CD4-positive, alpha-beta T cell treated with Interleukin-4 for 1 hour (primary cell): ENCODE measurements at places on chromosomes 7 and 10.
A peak's percentile ranks its signal among the peaks of the same experiment; 100 is the strongest.

GRCh38 chr10:20407357-20407756 lies 489.8 kb downstream of the NEBL start:
- no peak for DNase-seq

DNA sequence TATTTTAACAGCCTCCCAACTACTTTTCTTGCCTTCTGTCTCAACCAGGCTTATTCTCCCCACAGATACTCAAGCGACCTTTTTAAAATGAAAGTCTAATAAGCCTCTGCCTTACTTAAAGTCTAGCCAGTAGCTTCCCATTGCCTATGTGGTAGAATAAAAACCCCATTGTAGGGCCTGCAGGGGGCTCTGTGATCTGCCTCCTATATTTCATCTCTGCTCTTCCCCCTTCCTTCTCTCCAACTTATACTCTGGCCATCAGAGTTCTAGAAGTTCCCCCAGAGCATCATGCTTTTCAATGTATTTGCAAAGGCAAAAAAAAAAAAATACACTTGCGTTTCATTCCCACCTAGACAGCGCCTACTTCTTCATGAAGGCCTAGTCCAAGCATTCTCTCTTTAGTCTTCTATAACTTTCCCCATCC lies 167.7 kb upstream of the ADO start:
- no peak for DNase-seq

GRCh38 chr7:144670218-144670617 lies 165.6 kb downstream of the TPK1 start:
- DNase-seq, result no peak

GRCh38 chr7:139452958-139453672 lies 30.4 kb downstream of the KLRG2 start:
- DNase-seq, result no peak

GRCh38 chr7:15490291-15490690 lies 71.5 kb downstream of the AGMO start:
- no peak for DNase-seq

- DNase-seq, result no peak
Observed at GRCh38 chr7:90690159-90690858, 94.2 kb downstream of the CDK14 start.

DNA sequence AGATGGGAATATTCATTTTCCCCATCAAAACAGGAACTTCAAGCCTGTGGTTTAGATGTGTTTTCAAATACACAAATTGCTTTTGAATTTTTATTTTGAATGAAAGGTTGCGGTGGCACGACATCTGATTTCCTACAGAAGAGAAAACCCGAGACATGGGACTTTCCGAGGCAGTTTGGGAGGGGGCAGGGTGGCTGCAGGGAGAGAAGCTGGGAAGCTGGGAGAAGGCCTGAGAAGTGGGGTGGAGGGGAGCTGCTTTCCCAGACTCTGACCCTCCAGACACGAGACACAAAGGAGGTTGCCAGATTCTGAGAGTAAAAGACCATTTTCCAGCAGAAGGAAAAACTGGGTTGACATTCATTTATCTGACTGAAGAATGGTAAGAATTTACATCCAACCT lies 19.6 kb downstream of the TMEM176A start:
- no peak for DNase-seq

DNA sequence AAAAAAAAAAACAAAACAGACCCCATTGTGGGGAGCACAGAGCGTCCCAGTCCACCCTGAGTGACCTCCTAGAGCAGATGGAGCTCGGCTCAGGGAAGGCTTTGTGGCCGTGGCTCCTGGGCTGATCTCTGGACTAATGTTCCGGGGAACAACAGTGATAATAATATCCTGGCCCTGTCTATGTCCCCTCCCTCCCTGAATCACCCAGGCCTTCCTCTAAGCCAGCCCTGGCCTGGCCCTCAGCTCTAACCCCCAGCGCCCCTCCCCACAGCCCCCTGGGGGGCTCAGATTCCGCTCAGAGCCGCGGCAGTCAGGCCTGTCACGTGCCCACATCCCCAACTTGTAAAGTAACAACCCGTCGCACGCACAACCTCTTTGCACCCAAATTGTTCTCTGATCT lies 48.3 kb downstream of the MICALL2 start:
- DNase-seq, result no peak

- DNase-seq, result no peak
Observed at GRCh38 chr10:21617267-21617666, 83.2 kb downstream of the MLLT10 start.

- no peak for DNase-seq
Observed at GRCh38 chr7:141436575-141437075, 114.6 kb upstream of the AGK start.

DNA sequence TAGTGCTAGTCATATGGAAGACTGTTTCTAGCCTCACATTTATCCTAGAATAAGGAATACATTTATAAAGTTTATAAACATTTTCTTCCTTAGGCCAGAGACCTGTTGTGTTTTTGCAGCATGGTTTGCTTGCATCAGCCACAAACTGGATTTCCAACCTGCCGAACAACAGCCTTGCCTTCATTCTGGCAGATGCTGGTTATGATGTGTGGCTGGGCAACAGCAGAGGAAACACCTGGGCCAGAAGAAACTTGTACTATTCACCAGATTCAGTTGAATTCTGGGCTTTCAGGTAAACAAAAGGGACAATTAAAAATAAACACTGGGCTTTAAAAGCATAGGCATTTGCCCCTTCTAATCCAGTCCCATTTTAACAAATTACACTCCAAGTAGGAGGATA lies 4.2 kb downstream of the LIPF start:
- no peak for DNase-seq

DNA sequence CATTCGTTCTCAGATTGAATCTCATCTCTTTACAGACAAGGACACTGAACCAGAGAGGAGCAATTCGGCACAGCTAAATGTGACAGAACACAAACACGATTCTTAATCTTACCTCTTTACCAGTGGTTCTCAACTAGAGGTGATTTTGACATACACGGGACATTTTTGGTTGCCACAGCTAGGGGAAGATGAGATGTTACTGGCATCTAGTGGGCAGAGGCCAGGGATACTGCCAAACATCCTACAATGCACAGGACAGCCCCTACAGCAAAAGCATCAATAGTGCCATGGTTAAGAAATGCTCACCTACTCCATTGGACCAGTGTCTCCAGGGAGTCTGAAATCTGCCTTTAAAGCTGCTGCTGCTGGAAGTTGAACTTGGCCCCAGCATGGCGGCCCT lies 27.3 kb downstream of the PDE1C start:
- DNase-seq, result no peak

- no peak for DNase-seq
Observed at GRCh38 chr7:103487419-103487818, 41.4 kb upstream of the SLC26A5 start.

- DNase-seq, result no peak
Observed at GRCh38 chr10:104252368-104252767, 2.3 kb upstream of the GSTO1 start.

DNA sequence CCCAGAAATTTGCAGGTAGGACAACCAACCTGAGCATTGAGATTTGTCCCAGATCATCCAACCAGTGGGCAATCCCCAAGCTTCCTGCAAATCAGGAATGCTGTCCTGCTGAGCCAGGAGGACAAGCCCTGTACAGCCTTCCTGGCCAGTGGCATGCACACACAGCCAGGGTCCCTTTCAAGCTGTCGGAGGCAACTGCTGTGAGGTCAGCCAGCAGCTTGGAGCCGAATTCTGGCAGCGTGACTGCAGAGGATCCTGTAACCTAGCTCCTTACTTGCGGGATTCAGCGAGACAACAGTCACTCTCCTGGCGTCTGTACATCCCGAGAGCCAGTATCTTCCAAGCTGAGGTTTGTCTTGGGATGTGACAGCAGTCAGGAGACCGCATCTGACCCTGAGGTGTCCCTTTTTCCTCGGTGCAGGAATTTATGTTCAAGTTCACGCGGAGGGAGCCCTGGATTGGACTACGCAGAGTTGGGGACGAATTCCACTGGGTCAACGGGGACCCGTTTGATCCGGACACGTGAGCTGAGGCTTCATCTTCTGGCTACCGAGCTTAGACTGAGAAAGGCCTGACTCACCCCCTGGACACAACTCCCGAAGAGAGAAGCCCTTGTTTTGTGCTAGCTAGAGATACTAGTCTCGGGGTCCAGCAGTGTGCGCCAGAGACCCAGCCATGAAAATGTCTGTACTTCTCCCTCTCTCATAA lies 18.3 kb downstream of the CLEC2L start:
- DNase-seq, result no peak

DNA sequence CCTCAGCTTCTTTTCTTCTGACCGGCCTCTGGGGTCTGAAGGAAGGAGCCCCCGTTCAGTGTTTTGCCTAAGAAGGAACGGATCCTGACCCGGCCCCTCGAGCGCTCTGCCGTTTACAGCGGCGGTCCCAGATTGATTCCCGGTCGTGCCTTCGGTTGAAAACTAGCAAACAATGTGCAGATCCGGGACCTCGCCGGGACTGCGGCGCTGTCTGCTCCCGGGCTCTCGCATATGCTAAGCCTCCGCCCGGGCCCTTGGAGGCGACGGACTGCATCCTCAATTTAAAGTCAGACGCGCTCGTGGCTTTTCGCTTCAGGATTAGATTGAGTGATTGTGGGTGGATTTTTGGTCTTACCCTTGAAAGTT lies 559 bp downstream of the DBF4 start:
- peak; percentile 37 for DNase-seq

DNA sequence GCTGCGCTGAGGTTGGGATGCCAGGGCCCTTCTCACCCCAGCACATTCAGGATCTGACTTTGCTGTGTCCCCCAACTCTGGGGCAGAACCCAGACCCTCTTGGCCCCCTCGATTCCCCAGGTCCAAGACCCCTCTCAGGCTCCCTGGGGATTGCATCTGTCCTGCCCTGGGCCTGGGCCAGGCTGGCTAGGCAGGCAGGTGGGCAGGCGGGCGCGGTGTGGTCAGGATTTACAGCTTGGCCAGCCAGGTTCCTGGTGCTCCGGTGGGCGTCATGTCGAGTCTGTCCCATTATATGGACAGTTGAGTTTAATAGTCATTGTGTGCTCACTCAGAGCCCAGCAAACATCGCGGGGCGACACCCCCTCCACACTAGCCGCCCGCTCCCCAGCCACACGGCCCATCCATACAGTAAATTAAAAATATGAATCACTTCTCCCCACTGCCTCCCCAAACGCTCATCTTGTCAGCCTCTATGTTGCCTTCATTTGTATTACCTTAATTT lies 23.5 kb downstream of the POLL start:
- DNase-seq, result no peak

GRCh38 chr10:132408367-132408781 lies 11.4 kb downstream of the PWWP2B start:
- DNase-seq, result no peak

DNA sequence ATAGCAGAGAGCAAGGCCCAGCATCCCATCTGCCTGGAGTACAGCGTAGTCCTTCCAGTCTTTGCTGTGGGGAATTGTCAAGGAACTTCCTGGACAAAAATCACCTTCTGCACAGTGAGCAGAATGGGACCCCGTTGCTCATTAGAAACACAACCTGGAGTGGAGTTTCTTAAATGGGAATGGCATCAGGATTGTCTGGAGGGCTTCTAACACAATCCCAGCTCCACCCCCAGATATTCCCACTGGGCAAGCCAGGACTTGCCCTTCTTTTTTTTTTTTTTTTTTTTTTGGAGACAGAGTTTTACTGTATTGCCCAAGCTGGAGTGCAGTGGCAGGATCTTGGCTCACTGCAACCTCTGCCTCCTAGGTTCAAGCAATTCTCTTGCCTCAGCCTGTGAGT lies 356.4 kb downstream of the GALNT17 start:
- DNase-seq, result no peak

GRCh38 chr10:88289342-88289741 lies 293.8 kb downstream of the RNLS start:
- no peak for DNase-seq

DNA sequence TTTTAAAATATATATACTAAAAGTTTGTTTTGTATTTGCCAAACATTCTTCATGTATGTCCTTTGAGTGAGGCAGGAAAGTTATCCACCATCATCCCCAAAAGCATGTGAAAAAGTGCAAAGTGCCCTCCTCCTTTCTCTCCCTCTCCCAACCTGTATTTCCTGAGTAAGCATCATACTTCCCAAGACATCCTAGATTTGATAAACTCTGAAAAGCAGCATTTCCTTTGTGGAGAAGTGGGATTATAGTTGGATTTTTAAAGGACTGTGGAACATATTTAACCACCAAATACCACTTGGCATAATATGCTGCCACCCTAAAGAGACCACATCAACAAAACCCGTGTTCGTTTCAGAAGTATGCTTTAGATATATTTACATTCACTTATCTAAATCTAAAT lies 36.9 kb downstream of the NET1 start:
- no peak for DNase-seq

- no peak for DNase-seq
Observed at GRCh38 chr7:133007961-133008360, 73.9 kb downstream of the CHCHD3 start.

- no peak for DNase-seq
Observed at GRCh38 chr10:115572740-115573455, 479.7 kb downstream of the ATRNL1 start.

DNA sequence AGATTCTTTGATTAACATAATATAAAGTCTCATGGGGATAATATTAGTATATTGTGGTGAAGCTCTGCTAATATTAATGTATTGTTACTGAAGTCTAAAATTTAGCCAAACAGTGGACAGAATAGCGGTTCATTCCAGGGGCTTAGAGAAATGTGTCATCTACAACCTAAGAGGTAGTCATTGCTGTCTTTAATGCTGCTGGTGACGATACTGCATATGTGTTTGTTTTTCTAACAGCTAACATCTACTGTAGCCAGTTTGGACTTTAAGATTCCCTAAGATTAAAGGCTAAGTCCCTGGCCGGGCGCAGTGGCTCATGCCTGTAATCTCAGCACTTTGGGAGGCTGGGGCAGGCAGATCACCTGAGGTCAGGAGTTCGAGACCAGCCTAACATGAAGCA lies 102.0 kb upstream of the SAMD8 start:
- no peak for DNase-seq

- DNase-seq, result no peak
Observed at GRCh38 chr7:134042307-134042706, 84.8 kb upstream of the LRGUK start.

DNA sequence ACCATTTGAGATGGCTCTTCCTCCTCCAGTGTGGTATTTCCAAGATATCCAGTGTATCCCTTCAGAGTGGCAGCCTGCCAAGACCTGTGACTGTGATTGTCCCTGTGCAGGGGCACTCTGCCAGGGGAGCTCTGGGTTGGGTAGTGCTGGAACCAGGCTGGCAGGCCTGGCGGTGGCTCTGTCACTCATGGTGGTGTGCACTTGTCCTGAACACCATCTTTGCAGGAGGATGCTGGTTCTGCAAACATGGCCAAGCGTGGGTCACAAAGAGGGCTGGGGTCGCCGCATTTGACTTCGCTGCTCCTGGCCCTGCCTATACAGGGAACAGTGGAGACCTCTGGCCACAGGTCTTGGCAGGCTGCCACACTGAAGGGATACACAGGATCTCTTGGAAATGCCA lies 205.2 kb downstream of the PRPF18 start:
- no peak for DNase-seq
